Activated T-helper 1 cell treated with anti-CD3 and anti-CD28 coated beads, Interleukin-2, amount 50 U/mL, for 16 hours (primary cell): ENCODE measurements at places on chromosomes 7 and 10.

DNA sequence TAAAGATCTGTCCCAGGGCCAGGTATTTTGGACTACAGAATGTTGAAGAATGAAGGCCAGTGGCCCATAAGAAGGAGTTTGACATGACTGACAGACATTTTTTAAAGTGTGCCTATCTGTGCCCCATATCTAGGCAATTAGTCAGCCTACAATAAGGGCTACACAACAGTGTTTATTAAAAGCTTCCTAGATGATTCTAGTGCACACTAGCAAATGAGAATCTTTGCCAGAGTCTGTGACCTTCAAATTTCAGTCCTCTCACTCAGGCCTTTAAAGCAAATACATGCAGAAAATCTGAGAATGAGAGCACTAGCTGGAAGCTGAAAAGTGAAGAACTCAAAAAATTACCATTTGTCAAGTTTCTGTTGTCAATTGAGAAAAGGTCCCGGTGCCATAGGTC lies 208.7 kb downstream of the VTI1A start:
- no peak for DNase-seq

DNA sequence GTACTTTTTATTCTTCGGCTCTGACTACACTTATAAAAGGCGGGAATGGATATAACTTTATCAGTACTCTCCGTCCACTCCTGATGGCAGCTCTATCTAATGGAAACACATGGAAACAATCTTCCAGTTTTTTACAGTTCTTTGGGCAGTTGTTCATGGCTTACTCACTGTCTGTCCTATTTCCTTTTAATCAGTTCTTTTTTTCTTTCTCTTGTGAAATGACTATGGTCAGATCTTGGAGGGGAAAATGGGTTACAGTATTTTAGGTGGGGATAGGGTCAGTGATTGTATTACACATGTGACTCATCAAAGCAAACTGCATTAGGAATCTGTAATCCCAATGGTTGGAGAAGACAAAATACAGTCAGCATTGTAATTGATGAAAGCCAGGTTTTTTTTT lies 112.4 kb downstream of the BICC1 start:
- DNase-seq = no peak

- DNase-seq = no peak
Measured at GRCh38 chr7:138429577-138430250, 30.3 kb upstream of the TRIM24 start.

- no peak for DNase-seq
Measured at GRCh38 chr10:81093056-81093455, 555.4 kb downstream of the SH2D4B start.

- DNase-seq = no peak
Measured at GRCh38 chr10:73653701-73654100, 2.1 kb downstream of the SYNPO2L start.

- no peak for DNase-seq
Measured at GRCh38 chr7:139940866-139941265, 111.8 kb downstream of the TBXAS1 start.

GRCh38 chr7:121102619-121103018 lies 114.1 kb downstream of the CPED1 start:
- DNase-seq = no peak

GRCh38 chr7:56062382-56062781 lies 1.7 kb upstream of the SUMF2 start:
- DNase-seq = no peak

DNA sequence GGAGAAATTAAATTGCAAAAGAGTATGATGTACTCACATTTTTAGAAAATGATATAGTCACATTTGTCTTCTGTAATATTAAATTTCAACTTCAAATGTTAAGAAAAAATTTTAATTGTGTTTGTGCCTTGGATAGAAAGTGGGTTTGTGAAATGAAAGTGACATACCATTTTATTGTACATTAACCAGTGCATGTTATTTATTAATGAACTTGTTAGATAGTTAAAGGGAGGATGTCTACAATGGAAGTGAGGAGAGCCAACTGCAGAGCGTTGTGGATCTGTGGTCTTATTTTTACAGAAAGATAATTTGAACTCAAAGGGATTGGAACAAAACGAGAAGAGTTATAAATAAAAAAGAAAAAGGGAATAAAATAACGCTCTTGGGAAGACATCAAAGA lies 291.7 kb downstream of the ARL4A start:
- DNase-seq = no peak

DNA sequence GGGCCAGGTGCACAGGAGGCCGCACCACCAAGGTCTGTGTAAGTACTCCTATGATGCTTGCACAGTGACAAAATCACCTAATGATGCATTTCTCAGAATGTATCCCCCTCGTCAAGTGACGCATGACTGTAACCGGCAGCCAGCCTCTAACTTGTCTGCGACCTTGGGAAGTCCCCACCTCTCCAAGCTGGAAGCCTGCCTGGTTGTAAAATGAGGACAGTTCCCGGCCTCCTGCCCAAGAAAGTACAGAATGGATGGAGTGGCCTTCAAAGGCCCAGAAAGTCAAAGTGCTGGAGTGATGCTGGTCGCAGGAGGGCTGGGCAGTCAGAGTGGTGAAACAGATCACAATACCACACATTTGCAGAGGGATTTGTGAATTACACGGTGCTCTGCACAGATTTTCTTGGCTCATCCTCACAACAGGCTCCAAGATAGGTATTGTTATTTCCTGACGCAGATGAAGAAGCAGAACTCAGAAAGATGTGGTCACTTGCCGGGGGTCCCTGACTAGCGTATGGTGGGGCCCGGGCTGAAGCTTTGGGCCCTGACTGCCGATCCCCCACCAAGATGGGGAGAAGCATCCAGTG lies 22.8 kb downstream of the SPOCK2 start:
- DNase-seq = no peak

DNA sequence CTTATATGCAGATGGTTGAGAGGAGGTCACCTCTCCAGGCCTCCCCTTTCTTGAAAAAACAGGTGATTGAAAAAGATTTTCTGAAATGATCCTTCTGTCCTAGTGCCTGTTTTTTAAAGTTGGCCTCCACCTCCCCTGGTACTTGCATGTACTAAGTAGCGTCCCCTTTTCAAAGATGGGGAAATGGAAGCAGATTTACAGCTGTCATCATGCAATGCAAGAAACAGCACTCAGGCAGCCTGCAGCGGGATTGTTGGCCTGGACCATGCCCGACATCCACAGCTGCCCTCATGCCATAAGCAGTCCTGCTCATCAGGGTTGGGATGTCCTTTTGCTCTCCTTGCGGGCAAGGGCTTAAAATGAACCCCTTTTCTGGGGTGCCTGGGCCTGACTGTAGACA lies 127.2 kb upstream of the MGMT start:
- no peak for DNase-seq

GRCh38 chr10:114379631-114380041 lies 24.7 kb downstream of the AFAP1L2 start:
- DNase-seq = no peak

GRCh38 chr10:98088186-98088971 lies 46.1 kb upstream of the R3HCC1L start:
- DNase-seq = no peak

DNA sequence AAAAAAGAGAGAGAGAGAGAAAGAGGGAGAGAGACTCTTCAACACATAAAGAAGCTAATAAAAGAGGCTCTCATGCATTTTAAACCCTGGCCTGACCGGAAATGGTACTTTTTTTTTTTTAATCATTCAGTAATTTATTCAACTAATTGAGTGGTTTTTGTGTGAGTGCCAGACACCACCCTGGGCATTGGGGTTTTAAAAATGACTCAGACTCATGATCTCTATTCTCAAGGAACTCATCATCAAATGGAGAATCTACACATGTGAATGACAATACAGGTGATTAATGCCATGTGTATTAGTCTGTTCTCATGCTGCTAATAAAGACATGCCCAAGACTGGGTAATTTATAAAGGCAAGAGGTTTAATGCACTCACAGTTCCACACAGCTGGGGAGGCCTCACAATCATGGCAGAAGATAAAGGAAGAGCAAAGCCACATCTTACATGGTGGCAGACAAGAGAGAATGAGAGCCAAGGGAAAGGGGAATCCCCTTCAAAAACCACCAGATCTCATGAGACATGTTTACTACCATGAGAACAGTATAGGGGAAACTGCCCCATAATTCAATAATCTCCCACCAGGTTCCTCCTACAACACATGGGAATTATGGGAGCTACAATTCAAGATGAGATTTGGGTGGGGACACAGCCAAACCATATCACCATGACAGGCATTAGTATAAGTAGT lies 158.5 kb upstream of the AUTS2 start:
- no peak for DNase-seq

DNA sequence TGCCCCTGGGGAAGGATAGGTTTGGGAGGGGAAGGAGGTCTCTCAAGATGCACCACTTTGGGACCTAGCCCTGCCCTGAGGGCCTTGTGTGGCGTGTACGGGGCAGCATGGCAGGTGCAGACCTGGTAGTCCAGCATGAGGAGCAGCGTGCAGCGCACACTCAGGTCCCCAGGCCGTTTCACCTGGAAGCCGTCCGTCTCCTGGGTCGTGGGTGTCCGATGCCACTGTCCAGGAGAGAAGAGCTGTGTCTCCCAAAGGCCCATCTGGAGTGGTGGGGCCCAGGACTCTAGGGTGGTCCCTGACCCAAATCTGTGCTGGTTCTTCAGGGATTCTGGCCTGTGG lies 6.8 kb downstream of the SMARCD3 start:
- no peak for DNase-seq

DNA sequence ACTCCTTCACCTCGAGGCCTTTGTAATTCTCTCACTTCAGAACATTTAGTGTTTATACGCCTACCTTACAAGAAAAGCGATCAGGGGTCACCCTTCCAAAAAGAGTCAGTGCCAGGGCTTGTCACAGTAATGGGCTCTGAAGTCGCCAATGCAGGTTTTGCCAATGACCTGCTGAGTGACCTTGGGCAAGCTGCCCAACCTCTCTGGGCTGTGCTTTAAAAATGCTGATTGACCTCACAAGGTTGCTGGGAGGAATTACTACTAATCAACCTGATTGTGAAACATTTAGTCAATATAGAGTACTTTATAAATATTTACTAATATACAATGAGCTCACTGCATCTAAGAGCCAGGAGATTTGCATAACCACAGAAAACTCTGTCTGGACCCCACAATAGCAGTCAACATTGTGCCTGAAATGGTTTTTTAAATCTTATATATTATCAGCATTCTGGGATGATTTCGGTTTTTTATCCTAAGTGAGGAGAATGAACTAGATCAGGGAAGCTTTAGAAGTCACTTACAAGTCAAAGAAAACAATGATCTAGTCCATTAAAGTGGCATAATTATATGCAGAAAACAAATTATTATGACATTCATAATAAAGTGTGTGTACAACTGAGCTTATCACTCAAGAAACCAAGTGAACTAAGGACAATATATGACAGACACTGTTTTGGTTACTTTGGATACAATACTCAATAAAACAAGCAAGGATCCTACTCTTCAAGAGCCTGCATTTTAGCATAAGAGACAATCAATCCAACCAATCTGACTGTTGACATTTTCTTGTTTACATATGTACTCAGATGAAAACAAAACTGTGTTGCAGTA lies 290.5 kb downstream of the SORCS1 start:
- DNase-seq = no peak
